Activated CD4-positive, CD25-positive, alpha-beta regulatory T cell treated with anti-CD3 and anti-CD28 coated beads, Interleukin-2, amount 50 U/mL, for 16 hours (primary cell): ENCODE measurements at places on chromosomes 3 and 15.

- no peak for DNase-seq
Observed at GRCh38 chr3:62525281-62525680, 151.9 kb upstream of the FEZF2 start.

DNA sequence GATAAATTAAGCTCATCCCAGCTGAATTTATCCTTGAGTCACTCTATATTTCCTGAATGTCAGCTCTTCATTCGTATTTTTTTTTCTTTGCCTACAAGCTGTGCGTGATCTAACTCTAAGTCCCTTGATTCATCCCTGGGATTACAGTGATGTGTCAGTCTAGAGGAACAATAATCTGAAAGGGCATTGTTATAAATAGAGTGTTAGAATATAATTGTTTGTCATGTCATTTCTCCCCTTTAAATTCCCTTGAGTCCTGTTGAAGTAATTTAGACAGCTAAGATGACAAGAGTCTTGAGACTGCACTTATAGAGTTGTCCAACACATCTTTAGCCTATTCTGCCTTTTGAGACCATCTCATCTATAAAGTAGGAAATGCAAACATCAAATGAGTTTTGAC is 621.8 kb downstream of the ZIC1 start:
- no peak for DNase-seq

- DNase-seq: no peak
Observed at GRCh38 chr3:39028546-39028945, 23.2 kb downstream of the SCN11A start.

GRCh38 chr3:127954640-127955039 is 39.6 kb downstream of the KBTBD12 start:
- no peak for DNase-seq

- no peak for DNase-seq
Observed at GRCh38 chr3:196232154-196232881, 16.0 kb downstream of the SLC51A start.

- no peak for DNase-seq
Observed at GRCh38 chr15:85691350-85692240, 103.1 kb downstream of the KLHL25 start.

DNA sequence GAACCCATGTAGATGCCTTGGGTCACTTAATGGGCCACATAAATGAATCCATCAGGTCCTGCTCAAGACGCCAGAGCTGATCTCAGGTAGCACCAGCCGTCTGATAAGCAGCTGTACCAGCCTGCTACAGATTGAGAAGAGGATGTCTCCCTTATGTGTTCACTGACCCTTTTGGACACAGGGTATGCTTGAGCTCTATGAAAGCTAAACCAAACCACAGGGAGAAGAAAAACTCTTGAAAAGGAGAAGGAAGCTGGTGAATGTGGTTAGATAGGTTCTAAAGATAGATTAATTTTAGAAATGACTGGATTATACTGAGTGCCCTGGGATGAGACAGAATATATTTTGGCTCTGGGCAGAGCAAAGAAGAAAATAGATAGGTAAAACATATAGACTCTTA is 187.5 kb downstream of the SPATA16 start:
- DNase-seq: no peak

DNA sequence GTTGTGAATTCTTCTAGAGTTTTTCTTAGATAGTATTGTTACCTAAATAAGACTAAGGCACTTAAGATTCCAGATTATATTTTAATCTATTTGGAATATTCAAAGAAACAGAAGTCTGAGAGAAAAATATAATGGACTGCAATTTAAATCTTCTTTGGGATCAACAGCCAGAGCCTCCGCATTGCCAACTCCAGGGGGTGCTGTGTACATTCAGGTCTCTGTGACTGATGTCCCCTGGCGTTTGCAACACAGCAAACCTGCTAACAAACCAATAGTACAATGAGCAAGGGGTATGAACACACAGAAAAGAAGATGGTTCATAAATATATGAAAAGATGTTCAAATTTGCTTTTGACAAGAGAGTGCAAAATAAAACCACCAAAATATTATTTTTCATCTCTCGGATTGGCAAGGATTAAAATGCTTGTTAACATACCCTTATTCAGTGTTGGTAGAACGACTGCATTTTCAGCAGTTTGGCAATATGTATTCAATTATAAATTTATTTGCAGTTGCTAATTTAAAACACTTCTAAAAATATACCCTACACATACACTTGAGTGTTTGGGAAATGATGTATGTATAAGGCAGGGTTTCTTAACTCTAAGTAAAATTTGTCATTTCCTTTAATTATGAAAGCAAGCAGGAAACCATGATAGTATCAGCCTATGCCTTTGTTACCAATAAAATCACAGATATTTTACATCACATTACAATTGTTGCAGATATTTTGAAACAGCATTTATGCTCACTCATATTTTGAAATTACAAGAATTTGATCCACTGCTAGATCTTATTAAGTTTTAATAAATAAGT is 16.1 kb upstream of the TM4SF1 start:
- no peak for DNase-seq

GRCh38 chr3:158152186-158152585 is 42.3 kb downstream of the RSRC1 start:
- DNase-seq: no peak

DNA sequence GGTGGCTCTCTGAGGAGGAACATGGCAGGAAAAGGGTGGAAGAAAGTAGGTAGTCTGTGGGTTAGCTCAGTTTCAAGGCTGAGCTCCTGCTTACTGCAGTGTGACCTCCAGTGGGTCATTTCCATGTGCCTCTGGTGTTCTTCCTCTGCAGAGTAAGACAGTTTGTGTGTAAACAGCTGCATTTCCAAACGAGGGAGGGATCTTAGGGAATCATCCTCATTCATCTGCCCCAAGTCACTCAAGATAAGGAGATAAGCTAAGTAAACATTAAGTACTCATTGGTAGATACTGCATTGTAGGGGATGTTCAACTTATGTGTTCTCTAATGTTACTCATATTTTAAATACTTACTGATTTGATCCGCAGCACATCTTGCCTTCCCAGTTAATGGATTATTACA is 83.6 kb downstream of the CLSTN2 start:
- no peak for DNase-seq

DNA sequence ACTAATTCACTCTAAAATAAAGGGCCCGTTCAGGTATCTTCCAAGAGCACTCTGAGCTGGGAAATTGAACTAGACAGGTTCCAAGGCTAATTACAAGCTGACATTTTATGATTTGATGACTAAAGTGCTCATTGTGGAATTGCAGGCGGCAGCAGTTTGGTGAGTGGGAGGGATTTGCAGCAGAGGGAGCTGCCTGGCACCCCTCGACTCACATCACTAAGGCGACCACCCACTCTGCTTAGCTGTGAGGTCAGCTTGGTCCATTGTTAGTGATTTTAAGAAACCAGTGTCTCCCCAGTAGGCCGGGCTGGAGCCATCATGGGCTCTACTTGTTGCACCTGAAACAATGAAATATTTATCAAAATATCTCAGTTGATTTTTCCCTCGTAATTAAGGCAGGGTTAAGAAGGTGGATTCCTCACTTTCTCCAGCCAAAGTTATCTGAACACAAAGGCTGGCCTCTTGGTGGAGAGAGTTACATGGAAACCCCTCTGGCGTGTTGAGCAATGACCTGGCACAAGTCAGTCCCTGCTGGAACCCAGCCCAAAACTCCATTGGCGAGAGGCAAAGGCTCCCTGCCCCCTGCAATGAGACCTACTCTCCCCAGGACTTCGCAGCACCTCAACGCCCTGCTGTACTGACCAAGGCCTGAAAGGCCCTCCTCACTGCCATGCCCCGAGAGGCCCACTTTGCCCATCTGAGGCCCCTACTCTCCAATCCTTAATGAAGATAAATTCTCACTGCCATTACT is 65.0 kb upstream of the ATP2B2 start:
- no peak for DNase-seq

DNA sequence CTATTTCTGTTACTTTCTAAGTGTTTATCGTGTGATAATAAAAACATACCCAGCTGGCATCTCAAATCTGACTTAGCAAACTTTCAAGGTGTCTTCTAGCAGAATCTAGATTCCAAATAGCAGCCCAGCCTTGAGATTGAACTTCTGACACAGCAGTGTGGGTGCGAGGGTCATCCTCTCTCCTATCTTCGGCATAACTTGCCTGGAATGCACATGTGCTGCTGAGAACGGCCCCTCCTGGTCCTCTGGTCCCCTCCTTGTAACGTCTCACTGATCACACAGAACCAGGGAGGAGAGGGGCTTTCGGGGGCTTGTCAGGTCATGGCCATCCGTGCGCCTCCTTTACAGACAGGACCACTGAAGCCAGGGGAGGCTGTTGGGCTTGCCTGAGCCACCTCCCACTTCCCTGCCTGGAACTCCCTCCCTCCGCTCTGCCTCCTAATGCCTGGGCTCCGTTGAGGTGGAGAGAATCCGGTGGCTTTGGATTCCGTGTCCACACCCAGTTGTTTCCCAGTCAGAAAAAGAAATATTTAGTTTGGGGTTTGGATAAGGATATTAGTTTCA is 344.4 kb upstream of the C2CD4B start:
- DNase-seq: no peak

GRCh38 chr3:36201546-36201945 is 178.8 kb upstream of the STAC start:
- DNase-seq: no peak

DNA sequence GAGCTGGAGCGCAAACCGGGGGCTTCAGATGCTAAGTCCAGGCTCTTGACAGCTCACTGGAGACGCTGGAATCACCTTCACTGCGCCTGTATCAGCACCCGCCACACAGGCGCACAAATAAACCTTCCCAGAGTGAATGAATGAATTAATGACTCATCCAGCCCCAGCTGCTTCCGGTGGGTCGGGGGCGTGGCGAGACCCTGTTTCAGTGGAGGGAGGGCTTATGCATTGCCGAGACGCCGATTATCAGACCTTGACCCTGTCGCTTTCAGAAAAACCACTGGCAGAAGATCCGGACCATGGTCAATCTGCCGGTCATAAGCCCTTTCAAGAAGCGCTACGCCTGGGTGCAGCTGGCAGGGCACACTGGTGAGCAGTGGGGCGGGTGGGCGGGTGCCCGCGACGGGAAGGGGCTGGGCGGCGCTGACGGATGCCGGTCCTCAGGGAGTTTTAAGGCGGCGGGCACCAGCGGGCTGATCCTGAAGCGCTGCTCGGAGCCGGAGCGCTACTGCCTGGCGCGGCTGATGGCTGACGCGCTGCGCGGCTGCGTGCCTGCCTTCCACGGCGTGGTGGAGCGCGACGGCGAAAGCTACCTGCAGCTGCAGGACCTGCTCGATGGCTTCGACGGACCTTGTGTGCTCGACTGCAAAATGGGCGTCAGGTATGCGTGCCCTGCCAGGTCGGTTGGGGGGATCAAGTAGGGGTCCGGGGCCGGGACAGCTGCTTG is 7.7 kb downstream of the ITPKA start:
- no peak for DNase-seq

DNA sequence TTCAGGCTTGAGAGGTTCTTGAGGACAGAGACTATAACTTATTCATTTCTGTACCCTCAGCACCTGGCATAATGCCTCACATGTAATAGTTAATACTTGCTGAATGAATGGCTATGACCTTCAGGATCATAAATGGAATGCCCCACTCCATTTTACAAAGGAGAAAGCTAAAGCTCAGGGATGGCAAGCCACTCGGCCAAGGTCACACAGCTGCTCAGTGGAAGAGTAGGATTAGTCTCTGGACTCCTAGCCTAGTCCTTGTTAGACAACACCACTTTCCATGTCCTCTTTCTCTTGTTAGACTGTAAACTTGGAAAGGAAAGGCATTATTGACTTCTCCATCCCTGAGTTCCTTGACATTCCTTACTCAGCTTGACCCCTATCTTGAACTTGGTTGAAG is 3.2 kb upstream of the ALPK3 start:
- no peak for DNase-seq

DNA sequence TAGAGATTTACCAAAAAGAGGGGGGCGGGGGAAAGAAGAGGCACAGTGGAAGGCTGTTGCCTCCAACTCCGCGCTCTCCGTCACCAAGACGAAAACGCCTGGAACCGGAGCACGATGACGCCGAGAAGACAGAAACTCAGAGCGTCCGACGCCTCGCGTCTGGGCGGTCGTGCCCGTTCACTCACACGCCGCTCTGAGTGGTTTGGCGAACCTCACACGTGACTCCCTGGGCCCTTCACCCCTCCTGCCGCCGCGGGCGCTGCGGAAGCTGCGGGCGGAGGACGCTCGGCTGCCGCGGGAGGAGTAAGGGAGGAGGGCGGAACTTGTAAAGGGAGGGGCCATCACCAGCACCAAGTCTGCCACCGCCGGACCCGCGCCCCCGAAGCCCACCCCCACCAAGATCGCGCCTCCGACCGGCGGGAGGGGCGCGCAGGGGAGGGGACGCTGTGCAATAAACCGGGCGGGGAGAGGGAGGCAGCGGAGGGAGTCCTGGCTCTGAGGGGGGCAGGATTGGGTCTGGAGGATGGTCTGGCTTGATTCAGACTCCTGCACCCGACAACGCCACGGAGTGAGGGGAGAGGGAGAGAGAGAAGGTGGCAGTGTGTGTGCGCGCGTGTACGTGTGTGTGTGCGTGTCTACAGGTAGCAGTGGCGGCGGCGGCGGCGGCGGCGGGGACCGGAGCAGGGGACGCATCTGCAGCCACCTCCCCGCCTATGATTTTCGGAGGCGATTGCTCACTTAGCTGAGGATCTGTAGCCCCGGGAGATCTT is 1.9 kb upstream of the NLGN1 start:
- no peak for DNase-seq

DNA sequence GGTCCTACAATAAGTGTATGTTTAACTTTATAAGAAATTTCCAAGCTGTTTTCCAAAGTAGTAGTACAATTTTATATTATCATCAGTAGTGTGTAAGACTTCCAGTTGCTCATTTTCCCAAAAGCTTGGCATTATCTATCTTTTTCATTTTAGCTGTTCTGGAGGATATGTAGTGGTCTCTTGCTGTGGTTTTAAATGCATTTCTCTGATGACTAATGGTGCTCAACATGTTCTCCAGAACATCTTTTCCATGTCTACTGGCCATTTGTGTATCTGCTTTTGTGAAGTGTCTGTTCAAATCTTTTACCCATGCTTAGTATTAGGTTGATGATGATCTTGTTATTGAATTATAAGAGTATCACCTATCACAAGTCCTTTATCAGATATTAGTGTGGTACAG is 13.3 kb downstream of the BCL2A1 start:
- no peak for DNase-seq

- no peak for DNase-seq
Observed at GRCh38 chr3:155465664-155466063, 172.2 kb upstream of the STRIT1 start.

DNA sequence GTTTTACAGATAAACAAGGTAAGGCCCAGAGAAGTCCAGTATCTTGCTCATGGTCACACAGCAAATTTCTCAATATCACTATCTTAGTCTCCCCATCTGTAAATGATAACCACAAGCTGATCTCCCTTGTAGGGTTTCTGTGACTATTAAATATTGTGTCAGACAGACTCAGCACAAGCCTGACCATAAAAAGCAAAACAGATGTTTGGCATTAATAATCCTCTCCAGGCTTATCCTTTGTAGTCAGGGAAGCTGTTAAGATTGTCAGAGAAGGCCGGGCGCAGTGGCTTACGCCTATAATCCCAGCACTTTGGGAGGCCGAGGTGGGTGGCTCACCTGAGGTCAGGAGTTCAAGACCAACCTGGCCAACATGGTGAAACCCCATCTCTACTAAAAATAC is 173.2 kb upstream of the PRICKLE2 start:
- no peak for DNase-seq
